ENCODE measurements at places on chromosomes 2 and 18. TPM values are rescaled to one million over a fixed set of nuclear protein-coding genes. Genes with fewer than 3 reads are reported as not detected.
A peak's percentile ranks its signal among the peaks of the same experiment; 100 is the strongest.

GRCh38 chr2:26529406-26530239, 51.7 kb upstream of the OTOF start:
- no peak for DNase-seq

GRCh38 chr2:75326645-75327044, 127.3 kb upstream of the TACR1 start:
- no peak for DNase-seq

- DNase-seq = no peak
These were observed 5.5 kb upstream of the RMDN2 start for GRCh38 chr2:37919631-37920032.

RAB1A gene
- total RNA-seq = 119 TPM

DNA sequence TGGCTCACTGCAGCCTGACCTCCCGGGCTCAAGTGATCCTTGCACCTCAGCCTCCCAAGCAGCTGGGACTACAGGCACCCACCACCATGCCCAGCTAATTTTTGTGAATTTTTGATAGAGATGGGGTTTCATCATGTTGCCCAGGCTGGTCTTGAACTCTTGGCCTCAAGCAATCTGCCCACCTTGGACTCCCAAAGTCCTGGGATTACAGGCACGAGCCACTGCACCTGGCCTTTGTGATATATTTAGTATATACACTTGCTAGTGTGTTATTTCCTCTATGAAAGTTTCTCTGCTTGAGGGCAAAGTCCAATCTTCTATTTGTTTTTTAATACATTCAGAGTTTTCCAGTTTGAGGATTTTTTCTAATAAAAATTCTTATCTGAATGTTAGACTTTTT, 119.3 kb downstream of the GALNT3 start:
- no peak for DNase-seq

CPO gene
- total RNA-seq = not detected

GRCh38 chr2:240789051-240789453, 31.0 kb downstream of the KIF1A start:
- no peak for DNase-seq

SLC9A4 gene
- total RNA-seq = 0.11 TPM

DNA sequence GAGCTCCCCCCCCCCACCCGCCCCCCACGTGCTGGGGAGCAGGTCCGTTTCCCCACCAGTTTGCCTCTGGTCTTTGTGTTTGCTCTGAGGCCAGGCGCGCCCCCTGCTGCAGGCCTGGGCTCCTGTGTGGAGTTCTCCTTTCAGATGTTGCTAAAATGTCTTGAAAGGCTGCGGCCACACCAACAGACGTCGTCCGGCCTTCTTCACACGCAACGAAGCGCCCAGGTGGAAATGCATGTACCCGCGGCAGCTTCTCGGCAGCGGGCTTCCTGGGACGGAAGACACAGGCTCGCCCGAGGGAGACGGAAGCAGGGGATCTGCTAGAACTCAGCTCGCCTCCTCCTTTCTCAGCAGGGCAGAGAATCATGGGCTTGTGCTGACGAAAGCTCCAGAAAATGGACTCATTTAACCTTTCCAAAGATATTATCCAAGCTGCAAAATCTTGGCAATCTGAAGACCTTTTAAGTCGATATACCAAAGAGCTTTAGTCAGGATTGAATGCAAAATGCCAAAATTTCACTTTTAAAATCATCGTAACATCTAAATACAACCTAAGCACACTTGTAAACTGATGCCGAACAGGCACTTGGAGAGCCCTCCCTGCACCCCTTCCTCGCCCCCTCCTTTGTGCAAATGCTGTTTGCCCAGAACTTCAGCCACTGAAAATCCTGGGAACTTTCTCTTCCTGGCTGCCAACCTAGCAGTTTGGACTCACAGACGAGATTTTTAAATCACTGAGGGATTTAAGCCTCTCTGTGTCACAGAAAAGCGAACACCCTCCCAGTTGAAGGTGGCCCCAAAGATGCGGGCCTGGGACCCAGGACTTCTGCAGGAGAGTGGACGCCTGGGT, 125.5 kb upstream of the ZNF516 start:
- DNase-seq = peak; percentile 82

BOK gene
- 2.7 TPM for total RNA-seq

DNA sequence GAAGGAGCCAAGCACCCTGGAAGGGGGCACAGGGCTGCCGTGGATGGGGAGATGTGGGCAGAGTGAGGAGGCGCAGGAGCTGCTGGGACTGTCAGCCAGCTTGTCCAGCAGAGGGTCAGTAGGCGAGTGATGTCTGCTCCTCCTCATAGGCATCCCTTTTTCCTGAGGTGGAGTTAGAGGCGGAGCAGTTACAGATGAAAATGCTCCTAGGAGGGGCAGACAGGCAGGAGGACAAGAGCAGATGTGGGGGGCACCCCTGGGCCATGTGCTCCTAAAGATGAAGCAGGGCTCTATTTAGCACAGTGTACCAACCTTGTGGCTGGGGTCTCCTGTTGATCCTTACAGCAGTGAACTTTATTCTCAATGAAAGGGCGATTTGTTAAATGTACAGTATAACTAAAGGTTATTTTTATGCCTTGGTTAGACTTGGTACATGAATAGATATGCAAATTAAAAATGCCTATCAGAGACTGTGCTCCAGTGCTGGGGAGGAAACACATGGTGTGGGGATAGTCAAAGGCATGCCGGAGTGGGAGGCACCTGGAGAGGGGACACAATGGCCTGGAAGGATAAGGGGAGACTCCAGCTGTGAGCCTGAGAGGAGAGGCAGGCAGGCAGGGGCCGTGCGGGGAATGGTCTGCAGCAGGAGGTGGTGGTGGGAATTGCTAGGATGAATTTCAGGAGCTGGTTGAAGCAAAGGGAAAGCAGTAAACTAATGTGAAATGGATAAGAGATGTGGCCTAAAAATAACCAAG, 175.3 kb downstream of the CLIP4 start:
- no peak for DNase-seq

CELF4 gene
- not detected for total RNA-seq

- no peak for DNase-seq
These were observed 345.3 kb upstream of the CDH2 start for GRCh38 chr18:28522236-28522635.

OBSL1 gene
- 46.6 TPM for total RNA-seq

DNA sequence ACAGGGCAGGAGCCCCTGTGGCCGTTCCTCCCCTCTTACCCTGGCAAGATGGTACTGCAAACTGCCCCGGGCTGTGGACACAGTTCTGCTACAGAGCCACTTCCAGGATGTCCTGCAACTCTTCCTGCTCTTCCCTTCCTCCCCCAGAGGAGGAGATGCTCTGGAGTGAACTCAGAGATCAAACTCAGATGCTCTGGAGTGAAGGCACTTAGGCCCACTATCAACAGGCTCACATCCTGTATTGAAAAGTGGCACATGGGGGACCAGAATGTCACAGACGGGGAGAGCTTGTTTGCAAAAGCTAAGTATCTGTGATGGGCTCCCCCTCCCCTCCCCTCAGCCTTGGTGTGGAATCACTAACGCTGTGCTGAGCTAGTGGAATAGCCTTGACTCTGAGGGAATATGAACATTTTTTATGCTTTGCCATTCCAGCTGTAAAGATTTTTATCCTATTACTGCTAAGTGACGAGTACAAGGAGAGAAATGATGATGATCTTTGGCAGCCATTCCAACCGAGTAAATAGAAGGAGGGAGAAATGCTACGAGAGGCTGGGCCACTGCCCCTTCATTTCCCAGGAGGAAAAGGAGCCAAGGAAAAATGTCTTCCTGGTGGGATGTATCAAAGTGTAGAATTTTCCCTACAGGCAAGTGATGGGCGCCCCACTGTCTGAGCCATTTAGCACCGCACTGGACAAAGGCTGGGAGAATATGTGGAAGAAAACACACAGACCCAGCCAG, 152.6 kb downstream of the GALNT14 start:
- DNase-seq = no peak

DNA sequence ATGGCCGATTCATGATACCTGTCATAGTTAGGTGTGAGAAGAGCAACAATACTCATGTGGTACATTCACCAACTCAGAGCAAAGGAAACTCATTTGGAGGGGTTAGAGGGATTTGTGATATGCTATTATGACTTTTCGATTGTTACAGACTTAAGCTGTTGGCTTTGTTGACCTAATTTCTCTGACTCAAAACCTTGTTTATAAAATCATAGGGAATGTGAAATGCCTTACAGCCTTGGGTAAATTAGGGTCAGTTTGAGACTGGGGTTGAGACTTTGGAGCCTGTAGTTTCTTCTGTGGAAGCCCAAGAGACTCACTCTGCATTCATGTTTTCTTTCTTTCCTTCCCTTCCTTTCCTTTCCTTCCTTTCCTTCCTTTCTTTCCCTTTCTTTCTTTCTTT, 261.9 kb downstream of the LRRTM1 start:
- no peak for DNase-seq

GRCh38 chr2:104597942-104598341, 256.0 kb upstream of the POU3F3 start:
- no peak for DNase-seq

GRCh38 chr2:225995796-225996461, 596.4 kb downstream of the NYAP2 start:
- DNase-seq = peak; percentile 32

DSG1 gene
- total RNA-seq = not detected

NYAP2 gene
- total RNA-seq = not detected

- DNase-seq = no peak
These were observed 161.5 kb downstream of the CAPN13 start for GRCh38 chr2:30645745-30646119.

KCTD1 gene
- 5.7 TPM for total RNA-seq

- no peak for DNase-seq
These were observed 20.7 kb downstream of the ST8SIA5 start for GRCh38 chr18:46736135-46736534.

DQX1 gene
- 0.71 TPM for total RNA-seq

DNA sequence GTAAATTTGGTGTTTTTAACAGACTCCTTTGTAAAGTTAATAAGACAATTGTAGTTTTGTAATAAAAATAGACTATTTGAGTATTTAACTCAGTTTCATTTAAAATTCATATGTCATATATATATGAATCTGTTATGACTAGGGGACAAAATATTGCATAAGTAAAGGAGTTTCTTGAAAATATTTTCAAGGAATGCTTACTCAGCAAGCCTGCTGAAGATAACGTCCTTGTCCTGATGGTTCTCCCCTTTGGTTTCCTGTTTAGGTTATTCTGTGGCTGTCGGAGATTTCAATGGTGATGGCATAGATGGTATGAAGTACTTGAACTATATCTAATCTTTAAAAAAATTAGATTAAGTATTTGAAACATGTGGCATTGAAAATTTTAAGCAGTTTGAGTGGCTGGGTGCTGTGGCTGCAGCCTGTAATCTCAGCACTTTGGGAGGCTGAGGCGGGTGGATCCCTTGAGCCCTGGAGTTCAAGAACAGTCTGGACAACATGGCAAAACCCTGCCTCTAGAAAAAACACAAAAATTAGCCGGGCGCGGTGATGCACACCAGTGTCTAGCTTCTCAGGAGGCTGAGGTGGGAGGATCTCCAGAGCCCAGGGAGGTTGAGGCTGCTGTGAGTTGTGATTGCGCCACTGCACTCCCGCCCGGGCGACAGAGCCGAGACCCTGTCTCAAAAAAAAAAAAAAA, 47.1 kb downstream of the ITGAV start:
- no peak for DNase-seq

DNA sequence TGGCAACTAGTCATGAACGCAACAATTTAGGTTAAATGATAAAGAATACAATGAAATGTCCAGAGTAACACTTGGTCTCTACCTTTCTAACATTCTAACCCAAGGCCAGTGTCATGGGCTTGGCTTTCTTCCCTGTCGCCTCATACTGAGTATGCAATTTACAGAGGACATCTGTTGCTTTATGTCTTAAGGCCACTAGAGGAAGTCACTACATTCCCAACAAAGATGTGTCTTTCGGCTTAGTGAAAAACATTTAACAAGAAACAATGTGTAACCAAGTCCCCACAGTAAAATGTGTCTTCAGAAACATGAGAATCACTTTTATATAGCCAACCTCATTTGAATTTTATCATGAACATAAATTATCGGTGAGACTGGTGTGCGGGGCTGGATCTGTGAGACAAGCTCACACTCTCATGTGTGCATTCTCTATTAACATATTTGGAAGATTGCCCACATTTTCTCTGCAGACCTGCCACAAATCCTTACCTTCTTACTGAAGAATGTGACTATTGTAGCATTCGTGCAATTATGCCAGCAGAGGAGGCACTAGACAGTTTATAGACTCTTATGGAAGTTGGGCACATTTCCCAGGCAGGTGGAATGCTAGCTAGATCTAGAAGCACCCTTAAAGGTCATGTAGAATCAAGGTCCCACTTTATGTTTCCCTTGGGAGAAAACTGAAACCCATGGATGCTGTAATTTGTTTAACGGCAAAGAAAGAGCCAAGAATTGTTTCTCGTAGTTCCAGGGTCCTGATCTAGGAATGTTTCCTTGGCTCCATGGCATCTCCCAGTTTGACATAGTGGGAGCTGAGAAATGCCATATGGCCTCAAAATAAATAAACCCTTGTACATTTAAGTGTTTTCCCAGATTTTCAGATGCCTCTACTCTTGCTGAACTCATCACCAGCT, 101.8 kb downstream of the CD226 start:
- peak; percentile 62 for DNase-seq

- no peak for DNase-seq
These were observed 552.7 kb upstream of the HNMT start for GRCh38 chr2:137411585-137411984.

GRCh38 chr2:146987996-146988395, 856.8 kb upstream of the ACVR2A start:
- no peak for DNase-seq

DNA sequence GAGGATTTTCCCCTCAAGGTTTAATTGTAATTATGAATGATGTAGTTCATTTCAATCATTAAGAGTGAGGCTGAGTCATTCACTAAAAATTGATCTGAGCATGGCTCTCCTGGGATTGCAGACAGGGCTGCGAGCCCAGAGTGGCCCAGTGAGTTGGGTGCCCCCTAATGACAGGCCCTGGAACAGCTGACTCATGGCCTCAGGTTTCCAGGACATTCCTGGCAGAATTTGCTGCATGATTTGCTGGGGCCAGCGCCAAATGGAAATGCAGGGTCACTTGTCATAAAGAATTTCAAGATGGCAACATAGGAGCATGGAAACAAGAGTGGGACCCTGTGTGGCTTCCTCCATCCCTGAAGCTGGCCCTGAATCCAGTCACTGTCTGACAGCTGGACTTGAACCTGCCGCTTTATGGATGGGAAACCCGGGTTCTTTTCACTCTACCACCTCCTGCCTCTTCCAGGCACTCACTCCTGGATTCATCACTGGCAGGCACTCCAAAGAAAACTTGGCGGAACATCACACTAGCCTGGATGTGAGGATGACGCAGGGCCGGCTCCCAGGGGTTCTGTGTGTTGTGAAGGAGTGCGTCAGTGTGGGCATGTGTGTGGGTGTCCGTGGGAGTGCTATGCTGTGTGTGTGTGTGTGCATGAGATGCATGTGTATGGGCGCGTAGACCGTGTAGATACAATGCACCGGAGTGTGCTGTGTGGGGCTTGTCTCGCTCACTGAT, 15.2 kb downstream of the OTOF start:
- peak; percentile 72 for DNase-seq

DNA sequence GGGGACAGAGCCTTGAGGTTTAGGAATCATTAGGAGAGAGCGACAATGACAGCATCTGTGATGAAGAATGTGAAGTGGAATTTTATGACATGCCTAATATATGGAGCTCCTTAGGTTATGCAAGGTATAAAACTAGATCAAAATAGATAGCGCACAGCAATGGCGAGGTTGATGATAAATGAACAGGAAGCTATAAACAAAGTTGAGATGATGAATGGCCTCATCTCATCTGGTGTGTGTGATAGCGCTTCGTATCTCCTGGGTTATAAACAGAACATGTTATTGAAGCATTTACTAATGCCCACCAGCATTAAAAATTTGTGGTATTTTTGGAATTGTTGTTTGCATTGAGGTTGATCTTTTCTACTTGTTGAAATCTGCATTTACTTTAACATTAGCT, 231.5 kb downstream of the LTBP1 start:
- no peak for DNase-seq

GRCh38 chr2:98441706-98442450, 2.8 kb upstream of the INPP4A start:
- no peak for DNase-seq

Data from A673 (cell line).